ENCODE measurements at places on chromosomes 1 and 21.
A peak's percentile ranks its signal among the peaks of the same experiment; 100 is the strongest.

GRCh38 chr1:111448482-111448917 lies 556 bp downstream of the WDR77 start:
- no peak for DNase-seq

DNA sequence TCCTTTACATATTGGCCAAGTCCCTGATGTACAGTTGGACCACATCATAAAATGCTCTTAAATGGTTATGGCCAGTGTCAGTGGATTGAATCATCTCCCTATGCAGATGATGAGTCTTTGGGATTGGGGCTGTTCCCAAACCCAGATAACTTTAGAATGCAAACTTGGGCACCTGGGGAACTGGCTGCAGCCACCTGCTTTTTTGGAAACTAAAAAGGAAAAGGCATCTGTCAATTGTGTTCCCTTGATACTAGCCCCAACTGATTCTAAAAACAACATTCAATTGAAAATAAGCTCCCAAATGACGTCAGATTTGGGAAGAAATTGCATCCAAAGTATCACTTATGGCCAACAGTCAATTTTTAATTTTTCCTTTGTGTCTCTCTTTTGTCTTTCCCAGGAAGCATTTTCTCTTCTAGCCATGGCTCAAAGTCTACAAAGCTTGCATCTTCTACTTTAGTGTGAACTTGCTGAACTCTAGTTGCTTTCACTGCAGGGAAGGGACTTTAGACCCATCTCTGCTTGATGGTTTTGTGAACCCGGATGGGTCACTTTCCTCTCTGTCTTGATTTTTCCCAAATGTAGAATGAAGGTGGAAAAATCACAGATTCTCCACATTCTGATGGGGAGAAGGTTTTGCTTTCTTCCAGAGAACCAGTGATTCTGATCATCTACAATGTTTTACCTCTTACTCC lies 402.3 kb upstream of the USP24 start:
- no peak for DNase-seq

DNA sequence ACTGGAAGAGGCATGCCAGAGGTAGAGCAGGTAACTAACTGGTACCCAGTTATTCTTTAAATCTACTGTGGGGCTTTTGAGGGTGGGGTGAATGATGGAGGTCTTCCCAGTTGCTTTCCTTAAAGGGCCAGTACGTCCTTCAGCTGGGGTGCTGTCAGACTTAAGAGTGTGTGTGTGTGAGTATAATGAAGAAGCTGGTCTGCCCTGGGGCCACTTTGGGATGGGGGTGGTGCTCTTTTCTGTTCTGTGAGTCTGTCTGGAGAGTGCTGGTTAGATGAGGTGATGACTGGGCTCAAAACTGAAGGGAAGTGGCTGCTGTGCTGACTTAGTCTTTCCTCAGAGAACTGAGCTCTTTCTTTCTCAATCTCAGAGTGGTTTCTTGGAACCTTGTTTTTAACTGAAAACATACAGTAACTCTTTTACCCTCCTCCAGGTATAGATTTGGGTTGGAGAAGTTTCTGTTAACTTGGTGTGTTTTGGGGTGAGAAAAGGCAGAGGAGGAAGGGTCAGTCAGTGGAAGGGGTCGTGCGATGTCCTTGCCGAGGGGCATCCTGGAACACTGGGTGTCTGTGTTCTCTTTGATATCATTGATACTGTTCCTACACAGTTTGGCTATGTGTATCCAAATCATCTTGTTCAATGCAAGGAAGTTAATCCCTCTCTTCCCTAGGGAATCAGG lies 746 bp downstream of the MACF1 start:
- DNase-seq = peak; percentile 71

DNA sequence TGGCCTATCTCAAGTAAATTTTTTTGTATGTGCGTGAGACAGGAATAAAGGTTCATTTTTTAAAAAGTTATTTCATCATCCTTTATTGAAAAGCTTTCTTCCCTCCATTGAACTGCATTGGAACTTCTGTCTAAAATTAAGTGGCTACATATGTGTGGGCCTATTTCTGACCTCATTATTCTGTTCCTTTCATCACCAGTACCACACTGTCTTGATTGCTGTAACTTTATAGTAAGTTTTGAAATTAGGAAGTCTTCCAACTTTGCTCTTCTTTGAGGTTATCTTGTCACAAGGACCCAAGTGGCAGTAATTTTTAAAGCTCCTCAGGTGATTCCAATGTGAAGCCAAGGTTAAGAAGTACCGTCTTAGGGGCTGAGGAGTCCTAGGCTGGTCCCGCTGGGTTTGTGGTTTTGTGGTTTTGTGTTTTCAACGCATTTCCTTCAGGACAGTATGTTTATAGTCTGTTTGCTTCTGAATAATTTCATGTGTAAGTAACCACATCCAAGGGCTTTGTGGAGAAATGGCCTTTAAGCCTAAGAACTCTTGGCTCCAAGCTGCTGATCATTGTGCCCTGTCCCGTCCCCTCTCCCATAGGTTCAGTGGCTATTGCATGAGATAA lies 12.4 kb upstream of the SCAF4 start:
- DNase-seq = no peak

- no peak for DNase-seq
Observed at GRCh38 chr1:161001525-161001924, 19.4 kb downstream of the F11R start.

DNA sequence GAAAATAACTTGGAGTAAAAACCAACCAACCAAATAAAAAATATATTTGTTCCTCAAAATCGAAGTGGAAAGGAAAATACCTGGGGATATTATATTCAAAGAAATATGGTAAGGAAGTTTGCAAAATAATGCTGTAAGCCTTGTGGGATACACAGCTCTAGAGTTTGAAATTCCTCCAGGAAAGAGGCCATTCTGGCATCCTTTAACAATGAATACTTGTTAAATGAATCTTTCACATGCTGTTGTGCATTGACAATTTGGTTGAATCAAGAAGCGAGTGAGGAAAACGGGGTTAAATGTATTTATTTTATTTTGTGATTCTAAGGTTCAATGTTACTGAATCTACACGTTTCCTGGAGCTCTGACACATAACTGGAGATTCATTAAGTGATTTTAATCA lies 30.5 kb upstream of the NTNG1 start:
- DNase-seq = no peak

DNA sequence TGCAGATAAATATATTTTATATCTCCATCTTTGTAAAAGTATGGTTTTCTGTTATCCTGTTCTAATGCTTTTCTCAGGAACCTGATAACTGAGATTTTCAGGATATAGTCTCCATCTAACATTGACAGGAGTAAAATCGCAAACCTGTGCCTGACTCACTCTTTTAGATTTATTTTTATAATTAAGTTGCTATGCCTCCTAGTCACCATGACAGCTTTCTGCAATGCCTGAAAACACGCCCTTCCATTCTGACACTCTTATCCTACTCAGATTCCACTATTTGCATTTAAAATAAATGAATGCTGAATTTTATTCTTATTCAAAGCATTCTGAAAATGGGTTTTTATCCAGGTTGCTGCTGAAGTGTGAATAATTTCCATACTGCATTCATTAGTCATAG lies 62.8 kb downstream of the RGS21 start:
- no peak for DNase-seq

- no peak for DNase-seq
Observed at GRCh38 chr1:15336866-15337265, 72.8 kb upstream of the EFHD2 start.

GRCh38 chr21:45603481-45603880 lies 40.0 kb upstream of the PCBP3 start:
- no peak for DNase-seq

DNA sequence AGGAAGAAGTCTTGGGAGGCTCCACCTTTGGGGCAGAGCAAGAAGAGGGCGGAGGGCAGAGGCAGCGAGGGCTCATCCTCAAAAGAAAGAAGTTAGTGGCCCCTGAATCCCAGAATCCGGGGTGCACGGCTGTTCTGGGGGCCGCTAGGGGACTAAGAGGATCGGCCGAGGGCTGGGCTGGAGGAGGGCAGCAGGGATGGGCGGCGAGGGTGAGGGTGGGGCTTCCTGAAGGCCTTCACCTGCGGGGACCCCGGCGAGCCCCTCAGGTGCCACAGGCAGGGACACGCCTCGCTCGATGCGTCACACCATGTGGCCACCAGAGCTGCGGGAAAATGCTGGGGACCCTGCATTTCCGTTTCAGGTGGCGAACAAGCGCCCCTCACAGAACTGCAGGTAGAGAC lies 23.9 kb downstream of the COL6A1 start:
- no peak for DNase-seq

DNA sequence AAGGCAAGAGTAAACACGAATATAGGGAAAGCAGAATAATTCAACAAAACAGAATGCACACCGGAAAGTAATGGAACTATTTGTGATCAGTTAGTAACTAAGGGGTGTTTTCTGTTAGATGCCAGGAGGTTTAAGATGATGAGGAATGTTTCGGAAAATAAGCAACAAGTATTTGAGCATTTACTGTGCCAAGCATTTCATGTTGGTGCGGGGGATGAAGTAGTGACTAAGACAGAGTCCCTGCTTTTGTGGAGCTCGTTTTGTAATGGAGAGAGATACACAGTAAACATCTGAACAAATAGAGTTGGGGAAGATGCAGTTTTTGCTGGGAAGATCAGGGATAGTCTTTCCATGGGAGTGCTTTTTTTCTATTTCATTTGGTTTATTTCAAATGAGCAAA lies 78.7 kb downstream of the DYRK1A start:
- DNase-seq = no peak

DNA sequence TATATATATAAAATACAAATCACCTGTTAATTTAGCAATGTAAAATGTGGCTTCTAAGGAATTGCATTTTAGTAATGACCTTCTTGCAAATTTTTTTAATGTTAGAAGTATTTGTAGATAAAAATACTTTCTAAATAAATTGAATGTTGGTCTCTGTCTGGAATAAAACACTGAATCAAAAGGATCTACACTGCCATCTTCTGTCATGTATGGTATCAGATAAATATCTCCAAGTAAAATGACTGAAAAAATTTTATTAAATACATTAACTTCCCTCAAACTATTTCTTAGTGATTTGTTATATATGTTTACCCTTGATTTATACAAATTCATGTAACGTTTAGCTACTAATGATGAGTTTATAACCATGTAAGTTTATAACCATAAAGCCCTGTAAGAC lies 2029.3 kb downstream of the MRPL39 start:
- no peak for DNase-seq

- peak; percentile 69 for DNase-seq
Observed at GRCh38 chr1:201385299-201385891, 7.9 kb upstream of the TNNT2 start.

- no peak for DNase-seq
Observed at GRCh38 chr1:18190598-18190997, 83.0 kb downstream of the IGSF21 start.

DNA sequence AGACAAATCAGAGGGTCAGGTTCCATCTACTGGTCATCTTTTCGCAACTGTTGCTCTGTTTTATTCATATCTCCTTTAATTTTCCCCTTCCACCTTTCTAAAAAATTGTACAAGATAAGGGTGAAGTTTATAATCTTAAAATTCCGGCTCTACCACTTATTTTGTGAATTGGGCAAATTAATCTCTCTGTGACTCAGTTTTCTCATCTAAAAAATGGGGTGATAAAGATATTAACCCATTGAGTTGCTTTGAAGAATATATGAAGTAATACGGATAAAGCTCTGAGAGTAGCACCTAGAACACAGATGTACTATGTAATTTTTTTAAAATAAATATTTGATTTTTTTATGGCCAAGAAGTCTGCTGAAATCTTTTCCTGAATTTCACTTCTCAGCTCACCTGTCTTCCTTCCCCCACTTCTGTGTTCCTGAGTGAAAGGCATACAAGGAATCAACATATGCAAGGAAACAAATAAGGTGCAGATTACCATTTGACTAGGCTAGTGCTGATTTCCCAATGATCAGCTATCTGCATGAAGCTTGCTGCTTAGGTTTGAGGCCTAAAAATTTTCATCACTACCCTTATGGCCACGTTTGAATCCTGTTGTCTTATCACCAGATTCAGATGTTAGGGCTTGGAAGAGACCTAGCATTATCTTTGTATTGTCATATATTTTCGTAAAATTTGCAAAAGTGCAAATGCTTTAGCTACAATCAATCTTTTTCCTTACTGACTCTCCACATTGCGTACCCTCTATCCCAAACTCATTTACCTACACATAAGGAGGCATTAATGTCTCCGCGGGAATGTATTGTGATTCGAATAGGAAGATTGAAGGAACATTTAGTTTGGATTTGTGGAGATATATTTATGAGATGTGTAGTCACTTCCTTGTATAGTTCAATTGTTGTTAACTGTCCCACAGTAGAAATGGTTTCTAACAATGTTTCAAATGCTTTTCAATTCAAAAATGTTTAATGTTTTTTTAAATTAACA lies 718.3 kb upstream of the PTBP2 start:
- DNase-seq = no peak

- DNase-seq = no peak
Observed at GRCh38 chr1:163166886-163167555, 35.7 kb downstream of the RGS5 start.

DNA sequence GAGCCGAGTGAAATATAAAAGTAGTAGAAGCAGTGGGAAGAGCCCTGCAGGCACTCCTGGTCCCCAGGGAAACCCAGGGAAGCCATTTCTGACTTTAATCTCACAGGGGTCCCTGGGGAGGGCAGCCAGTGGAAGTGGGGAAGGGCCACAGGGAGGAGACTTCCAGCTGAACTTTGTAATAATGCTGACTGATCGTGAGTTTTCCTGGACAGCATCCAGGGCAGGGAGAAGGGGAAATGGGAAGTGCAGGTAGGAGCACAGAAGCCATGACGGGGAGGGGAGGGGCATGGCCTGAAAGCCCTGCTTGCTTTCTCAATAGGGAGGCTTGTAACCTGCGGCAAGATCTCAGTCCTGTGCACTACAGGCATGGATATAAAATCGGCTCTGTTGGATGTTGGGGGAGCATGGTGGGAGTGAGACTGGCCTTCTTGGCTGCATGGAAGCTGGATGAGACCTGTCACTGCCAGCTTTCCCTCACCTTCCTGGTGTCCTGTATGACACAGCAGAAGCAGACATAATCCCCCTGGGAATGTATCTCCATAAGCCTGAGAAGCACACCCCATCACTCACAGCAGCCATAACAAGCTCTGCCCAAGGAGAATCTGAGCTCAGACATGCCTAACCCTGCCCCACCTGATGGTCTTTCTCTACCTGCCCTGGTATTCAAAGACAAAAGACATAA lies 15.1 kb upstream of the MX1 start:
- DNase-seq = no peak

DNA sequence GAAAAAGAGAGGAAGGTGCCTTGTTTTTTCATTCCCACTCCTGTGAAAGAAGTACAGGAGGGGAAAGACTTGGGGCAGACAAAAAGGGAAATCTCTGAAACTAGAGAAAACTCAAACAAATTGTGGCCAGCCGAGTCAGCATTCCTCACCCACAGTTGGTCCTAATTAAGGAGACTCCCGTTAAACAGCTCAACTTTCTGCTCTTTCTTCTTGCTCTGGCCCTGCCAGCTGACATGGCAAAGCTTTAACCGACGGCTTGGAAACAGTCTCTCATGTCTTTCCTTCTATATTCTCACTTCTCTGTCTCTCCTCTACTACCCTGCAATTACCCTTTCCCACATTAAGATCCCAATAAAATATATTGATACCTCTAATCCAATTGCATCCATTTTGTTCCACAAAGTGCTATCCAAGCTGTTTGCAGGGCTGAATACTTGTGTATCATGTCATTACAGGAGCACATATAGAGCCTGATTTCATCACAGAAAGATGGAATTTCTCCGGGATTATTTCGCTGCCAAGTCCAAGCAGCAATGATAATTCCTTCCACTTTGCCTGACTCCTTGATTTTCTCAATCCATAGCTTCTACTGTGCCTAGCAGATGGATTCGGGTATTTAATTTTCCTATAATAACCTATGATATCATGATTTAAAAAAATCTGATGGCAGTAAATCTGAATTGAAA lies 65.4 kb upstream of the IPO9 start:
- DNase-seq = no peak

GRCh38 chr1:63428815-63429214 lies 61.4 kb downstream of the ALG6 start:
- no peak for DNase-seq
